ENCODE measurements at places on chromosomes 4 and X.

DNA sequence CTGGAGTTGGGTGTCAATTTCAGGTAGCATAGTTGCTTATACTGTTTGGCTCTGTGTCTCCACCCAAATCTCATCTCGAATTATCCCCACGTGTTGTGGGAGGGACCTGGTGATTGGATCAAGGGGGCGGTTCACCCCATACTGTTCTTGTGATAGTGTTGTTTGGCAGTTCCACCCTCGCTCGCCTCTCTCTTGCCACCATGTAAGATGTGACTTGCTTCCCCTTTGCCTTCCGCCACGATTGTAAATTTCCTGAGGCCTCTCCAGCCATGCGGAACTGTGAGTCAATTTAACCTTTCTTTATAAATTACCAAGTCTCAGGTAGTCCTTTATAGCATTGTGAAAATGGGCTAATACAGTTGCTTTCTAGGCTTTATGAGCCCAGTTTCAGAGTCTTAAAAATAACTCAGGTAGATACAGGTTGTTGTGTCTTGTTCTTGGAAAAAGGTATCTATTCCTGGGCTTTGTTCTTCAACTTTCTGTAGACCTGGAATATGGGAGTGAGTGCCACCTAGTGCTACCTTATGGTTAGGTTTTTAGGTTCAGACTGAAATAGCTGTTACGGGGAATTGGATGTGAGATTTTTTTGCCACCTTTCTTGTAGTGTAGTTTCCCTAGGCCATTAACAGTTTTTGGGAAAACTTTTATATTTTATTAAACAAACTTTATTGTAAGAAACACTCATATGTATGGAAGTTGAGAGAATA is 15.6 kb downstream of the PGK1 start:
- no peak for DNase-seq

DNA sequence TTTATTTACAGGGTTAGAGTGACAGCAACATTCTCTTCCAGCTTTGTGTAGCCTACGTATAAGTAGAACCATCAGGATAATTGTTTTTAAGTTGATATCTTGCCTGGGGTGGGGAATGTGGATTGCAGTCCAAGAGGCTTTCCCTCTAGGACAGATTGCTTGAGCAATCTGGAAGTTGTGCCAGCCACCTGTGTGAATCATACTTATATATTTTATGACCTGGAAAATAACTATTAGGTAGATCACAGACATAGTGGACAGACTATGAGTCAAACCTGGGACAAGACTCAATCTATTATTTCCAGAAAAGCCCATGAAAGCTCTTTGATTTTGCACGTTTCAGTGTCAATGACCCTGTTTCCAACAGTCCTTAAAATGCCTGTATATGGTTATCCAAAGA is 98.9 kb downstream of the TLL1 start:
- no peak for DNase-seq

DNA sequence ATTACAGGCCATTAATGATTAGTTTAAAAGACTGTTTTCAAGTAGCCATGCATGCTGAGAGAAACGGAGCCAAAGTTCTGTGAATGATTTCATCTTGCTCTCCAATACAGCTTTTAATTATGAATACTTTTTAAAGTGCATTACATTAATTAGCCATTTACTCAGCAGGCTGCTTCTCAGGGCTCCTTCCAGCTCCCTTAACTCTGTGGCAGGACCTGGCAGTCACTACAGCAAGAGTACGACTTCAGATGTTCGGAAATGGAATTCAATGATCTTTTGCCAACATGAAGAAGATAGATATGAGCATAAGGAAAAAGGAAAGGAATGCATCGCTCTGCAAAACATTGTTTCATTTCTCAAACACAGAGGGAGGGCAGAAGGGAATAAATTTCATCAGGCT is 987.2 kb downstream of the PDHA2 start:
- DNase-seq = no peak

GRCh38 chr4:29304595-29304994 is 1415.6 kb upstream of the PCDH7 start:
- no peak for DNase-seq

DNA sequence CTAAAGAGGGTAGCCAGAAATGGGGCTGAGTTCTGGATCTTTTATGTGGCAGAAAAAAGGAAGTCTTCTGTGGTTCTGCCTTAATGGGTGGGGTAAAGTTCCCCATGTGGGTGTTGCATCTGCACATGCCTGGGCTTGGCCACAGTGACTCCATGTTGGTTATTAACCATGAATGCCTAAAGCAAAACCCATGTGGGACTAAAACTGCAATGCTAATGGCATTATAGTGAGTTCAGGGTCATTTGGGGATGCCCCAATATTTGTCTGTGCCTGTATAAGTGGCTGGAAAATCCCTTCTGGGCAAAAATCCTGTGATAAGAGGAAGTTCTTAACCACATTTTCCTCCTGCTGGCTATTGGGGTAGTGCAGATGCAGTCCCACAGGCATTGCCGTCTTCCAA is 857.4 kb downstream of the FAT4 start:
- no peak for DNase-seq

GRCh38 chrX:17788439-17788838 is 51.1 kb downstream of the SCML1 start:
- peak; percentile 46 for DNase-seq

- no peak for DNase-seq
Measured at GRCh38 chr4:39732728-39733127, 34.8 kb downstream of the UBE2K start.

DNA sequence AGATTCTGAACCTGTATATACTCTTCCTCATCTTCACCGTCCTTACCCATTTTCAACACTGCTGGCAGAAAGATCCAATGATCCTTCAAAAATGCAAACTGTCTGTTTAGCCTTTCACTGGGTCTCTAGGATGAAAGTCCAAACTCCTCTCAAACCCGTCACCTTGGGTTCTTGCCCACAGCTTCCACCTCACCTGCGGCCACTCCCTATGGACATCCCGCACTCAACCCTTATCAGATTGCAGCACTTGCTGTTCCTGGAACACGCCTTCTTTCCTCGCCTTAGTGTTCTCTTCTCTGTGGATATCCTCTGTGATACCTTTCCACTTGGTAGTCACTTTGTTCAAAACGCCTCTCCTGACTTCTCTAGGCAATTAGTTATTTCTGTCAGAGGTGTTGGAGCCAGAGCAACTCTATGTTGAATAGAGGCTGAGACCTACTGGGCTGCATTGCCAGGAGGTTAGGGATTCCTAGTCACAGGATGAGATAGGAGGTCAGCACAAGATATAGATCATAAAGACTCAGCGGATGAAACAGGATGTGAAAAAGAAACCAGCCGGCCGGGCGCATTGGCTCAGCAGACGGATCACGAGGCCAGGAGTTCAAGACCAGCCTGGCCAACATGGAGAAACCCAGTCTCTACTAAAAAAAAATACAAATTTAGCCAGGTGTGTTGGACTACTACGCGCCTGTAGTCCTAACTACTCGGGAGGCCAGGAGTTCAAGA is 4.2 kb upstream of the NOCT start:
- no peak for DNase-seq

GRCh38 chr4:2570551-2571222 is 34.2 kb downstream of the FAM193A start:
- no peak for DNase-seq

DNA sequence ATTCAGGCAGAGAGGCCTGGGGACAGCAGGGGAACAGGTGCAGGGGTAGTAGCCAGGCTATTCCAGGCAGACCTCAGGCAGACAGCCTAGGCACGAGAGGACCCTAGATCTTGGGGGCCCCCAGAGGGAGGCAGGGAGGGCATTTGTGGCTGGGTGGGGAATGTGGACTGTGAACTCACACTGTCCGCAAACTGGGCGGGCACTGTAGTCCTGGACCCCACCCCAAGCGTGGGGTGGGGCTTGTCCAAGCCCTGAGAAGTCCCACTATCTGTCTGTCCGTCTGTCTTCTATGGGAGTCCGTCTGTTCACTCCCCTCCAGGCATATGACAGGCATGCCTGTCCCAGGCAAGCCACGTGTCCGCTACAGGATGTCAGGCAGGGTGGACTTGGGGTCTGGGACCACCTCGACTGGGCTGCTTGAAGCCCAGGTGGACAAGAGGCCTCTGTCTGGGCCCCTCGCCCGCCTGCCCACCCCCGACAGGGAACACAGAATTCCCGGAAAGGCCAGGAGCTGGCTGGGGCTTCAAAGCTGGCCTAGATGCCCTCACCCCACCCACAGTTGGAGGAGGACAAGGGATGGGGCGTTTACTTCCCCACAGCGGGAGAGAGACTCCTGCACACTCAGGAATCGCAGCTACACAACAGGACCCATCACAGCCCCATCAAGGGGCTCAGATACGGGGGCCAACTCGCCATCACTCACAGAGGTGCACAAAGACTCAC is at the start of gene SLC38A5:
Gene SLC38A5, minus strand, starts transcription at position 151 of the 723 bp plus-strand sequence. CDS start 2,336 bp downstream, outside the sequence.
- DNase-seq = no peak

- DNase-seq = no peak
Measured at GRCh38 chr4:179768996-179769395, 2326.8 kb upstream of the AGA start.

DNA sequence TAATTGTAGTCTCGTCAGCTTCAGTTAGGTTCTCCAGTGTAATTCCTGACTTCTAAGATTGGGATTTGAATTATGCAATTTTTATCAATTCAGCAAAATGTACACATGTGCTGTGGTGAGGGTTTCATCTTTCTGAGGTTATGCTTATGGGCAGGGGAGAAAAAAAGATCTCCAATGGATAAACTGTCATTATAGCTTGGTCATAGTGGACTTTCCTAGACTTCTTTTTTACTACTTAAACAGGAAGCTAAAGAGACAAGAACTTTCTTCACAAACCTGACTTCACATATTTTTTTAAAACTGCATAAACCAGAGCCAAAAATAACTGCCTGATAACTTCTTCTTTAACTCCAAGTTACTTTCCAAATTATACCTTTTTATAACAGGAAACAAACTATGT is 21.7 kb upstream of the SPP1 start:
- no peak for DNase-seq

- no peak for DNase-seq
Measured at GRCh38 chr4:41573502-41574001, 35.6 kb downstream of the LIMCH1 start.

DNA sequence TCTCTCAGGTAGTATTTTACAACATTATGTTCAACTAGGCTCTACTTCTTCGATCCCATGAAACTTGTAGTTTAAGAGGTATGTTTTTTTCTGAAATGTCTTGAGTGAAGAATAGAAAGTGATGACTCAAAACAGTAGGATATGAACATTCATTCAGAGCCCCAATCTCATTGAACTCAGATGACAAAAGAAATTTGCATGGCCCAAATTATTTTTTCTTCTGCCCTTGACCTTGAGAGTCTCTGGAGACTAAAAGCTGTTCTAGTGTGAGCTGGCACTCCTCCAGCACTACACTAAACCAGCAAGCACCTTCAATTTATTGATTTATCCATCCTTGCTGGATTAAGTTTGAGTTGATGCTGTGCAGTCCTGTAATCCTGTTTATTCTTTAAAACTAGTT is 4.0 kb downstream of the DCLK2 start:
- DNase-seq = no peak

GRCh38 chrX:42920752-42921151 is 142.8 kb upstream of the PPP1R2C start:
- DNase-seq = no peak

GRCh38 chr4:42489095-42489494 is 91.8 kb downstream of the SHISA3 start:
- no peak for DNase-seq

GRCh38 chr4:10082047-10082446 is 34.6 kb downstream of the WDR1 start:
- DNase-seq = peak; percentile 4

- no peak for DNase-seq
Measured at GRCh38 chrX:53071064-53071463, 11.1 kb upstream of the TSPYL2 start.

GRCh38 chr4:61923179-61923578 is 723.1 kb downstream of the ADGRL3 start:
- no peak for DNase-seq

- DNase-seq = peak; percentile 50
Measured at GRCh38 chrX:10620121-10620699, at the start of gene MID1. MID1 (minus strand) TSS chrX:10620585; CDS start chrX:10567547, 53,038 bp downstream.

GRCh38 chrX:150200820-150201287 is 162.3 kb upstream of the MAMLD1 start:
- DNase-seq = no peak

DNA sequence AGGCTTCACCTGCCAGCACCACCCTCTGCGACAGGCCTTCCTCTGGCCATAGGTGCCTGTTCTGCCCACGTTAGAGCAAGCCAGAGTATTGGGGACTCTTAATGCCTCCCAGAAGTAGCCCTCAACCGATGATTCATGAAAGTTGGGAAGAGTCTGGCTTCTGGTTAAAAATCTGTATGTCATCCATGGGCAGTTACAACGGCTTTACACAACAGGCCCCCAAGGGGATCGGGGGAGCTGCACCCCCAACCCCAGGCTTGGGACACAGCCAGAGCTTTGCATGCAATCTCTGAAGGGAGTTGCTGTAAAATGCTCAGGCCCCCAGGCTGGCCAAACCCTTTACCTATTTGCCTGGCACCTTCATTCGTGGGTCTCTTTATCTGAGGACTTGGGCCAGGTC is 5.4 kb upstream of the CYTL1 start:
- DNase-seq = no peak

- no peak for DNase-seq
Measured at GRCh38 chr4:55866290-55866907, 13.0 kb downstream of the EXOC1 start.

- DNase-seq = no peak
Measured at GRCh38 chr4:123449780-123450179, 53.2 kb downstream of the SPRY1 start.

- DNase-seq = no peak
Measured at GRCh38 chr4:158819942-158820786, 51.3 kb downstream of the FNIP2 start.

- DNase-seq = no peak
Measured at GRCh38 chrX:110146521-110146920, 143.6 kb downstream of the TMEM164 start.

DNA sequence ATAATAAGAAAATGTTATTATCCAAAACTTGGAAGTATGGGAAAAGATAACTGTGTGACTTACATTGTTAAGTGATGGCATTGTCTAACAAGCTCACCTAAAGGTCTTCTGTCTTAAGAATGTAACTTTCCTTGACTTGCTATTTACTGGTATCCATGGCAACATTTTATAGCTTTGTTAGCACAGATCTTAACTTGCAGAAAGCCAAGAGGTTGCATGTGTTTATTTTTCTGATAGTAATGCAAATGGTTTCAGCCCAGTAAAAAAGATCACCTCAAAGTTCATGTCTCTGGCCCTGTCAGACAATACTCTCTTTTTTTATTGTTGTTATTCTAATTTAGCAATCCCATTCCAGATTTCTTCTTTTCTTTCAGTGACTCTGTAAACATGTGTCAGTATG is 425.3 kb downstream of the SPRY1 start:
- no peak for DNase-seq

DNA sequence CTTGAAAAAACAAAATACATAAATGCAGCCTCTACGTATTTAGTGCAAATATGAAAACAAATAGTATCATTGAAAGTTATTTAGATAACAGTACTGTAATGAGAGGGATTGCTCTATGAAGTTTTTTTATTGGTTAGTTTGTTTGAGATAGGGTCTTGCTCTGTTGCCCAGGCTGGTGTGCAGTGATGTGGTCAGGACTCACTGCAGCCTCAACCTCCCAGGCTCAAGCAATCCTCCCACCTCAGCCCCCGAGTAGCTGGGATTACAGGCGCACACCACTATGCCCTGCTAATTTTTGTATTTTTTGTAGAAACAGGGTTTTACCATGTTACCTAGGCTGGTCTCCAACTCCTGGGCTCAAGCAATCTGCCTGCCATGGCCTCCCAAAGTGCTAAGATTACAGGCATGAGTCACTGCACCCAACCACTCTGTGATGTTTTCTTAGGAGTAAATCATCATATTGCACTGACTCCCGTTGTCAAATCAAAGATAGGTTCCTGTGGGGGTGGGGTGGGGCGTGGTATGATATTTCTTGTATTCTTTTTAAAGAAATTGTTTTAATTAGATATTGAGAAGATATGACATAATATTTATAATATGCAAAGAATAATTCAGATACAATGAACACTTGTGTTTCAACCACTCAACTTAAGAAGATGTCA is 75.8 kb downstream of the ATG4A start:
- DNase-seq = no peak

Measured in glutamatergic neuron (in vitro differentiated cells).